ENCODE measurements at places on chromosomes 16 and 17.

DNA sequence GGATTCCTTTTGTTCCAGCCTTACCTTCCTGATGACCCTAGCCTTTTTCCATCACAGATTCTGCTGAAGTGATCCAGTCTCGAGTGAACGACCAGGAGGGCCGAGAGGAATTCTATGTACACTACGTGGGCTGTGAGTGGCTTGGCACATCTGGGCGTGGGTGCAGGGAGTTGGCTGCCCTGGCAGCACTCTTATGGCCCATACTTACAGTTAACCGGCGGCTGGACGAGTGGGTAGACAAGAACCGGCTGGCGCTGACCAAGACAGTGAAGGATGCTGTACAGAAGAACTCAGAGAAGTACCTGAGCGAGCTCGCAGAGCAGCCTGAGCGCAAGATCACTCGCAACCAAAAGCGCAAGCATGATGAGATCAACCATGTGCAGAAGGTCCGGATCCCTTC lies 2.7 kb downstream of the KAT8 start:
- DNase-seq: no peak

DNA sequence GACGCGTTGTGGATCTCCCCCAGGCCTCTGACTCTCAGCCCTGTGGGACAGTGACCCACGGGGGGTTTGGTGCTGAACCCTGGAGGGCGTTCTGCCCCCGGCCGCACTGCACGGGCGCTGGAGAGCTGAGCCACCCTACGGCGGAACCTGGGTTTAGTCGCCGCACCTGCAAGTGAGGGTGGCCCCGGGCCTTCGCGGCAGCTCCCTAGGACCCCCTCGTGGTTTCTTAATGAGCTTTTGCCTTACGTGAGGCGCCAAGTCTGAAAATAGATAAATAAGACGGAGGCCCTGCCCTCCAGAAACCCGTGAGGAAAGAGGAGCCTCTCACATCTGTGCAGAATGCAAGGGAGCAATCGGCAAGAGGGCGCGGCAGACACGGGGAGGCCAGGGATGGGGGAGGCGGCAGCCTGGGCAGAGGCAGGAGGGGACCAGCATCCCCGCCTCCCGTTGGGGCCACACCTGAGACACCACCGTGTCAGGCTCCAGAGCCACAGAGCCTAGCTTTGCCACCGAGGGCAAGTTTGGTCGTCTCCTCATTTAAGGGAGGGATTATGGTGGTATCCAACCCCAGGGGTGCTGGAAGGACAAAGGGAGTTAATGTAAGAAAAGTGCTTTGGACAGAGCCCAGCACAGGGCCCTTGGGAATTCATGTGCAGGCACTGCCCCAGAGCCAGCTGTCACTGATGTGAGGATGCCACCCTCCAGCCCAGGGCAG lies 153.2 kb upstream of the CHMP6 start:
- no peak for DNase-seq

DNA sequence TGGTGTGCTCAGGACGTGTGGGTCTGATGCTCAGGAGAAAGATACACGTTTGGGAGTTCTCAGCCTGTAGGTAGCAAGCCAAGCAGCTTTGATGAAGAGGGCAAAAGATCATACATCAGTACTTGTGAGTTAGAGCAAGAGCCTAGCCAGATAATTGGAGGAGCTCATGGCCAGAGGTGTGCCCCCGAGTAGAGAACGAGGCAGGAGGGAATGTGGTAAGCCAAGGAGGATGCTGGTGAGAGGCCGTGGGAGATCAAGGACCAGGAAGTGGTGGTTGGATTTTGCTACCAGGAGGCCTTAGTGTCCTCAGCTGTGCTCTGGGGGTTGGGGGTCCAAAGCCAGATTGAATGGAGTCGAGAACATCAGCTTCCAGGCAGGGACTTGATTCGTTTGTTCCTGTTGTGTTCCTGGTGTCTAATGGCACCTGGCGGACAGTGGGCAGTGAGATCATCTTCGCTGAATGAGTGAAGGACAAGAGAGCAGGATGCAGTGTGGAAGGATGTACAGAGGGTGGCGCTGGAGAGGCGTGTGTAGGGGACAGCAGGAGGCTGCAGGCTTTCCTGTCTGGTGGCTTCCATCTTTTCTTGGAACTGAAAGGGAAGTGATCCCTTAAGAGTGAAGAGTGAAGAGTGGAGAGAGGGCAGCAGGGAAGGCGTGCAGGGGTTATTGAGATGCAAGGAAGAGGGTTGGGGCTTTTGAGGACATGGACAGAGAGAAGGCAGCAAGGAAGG lies 11.6 kb downstream of the FBXL19 start:
- peak; percentile 51 for DNase-seq

GRCh38 chr17:70523426-70523825 lies 354.1 kb downstream of the KCNJ2 start:
- no peak for DNase-seq

- no peak for DNase-seq
Measured at GRCh38 chr16:3536851-3537250, 36.0 kb downstream of the CLUAP1 start.

- DNase-seq: no peak
Measured at GRCh38 chr17:79992649-79993389, 42.9 kb downstream of the TBC1D16 start.

- DNase-seq: no peak
Measured at GRCh38 chr16:7997966-7998365, 592.3 kb downstream of the TMEM114 start.

GRCh38 chr17:76541739-76542454 lies 2.1 kb downstream of the PRCD start:
- DNase-seq: no peak

GRCh38 chr16:82033006-82033405 lies 2.0 kb upstream of the HSD17B2 start:
- no peak for DNase-seq

- DNase-seq: no peak
Measured at GRCh38 chr16:78877114-78877655, 723.4 kb downstream of the MAF start.

GRCh38 chr17:79789943-79790804 lies 6.7 kb downstream of the CBX8 start:
- peak; percentile 31 for DNase-seq

- no peak for DNase-seq
Measured at GRCh38 chr17:75266316-75267152, 4.5 kb downstream of the MIF4GD start.

DNA sequence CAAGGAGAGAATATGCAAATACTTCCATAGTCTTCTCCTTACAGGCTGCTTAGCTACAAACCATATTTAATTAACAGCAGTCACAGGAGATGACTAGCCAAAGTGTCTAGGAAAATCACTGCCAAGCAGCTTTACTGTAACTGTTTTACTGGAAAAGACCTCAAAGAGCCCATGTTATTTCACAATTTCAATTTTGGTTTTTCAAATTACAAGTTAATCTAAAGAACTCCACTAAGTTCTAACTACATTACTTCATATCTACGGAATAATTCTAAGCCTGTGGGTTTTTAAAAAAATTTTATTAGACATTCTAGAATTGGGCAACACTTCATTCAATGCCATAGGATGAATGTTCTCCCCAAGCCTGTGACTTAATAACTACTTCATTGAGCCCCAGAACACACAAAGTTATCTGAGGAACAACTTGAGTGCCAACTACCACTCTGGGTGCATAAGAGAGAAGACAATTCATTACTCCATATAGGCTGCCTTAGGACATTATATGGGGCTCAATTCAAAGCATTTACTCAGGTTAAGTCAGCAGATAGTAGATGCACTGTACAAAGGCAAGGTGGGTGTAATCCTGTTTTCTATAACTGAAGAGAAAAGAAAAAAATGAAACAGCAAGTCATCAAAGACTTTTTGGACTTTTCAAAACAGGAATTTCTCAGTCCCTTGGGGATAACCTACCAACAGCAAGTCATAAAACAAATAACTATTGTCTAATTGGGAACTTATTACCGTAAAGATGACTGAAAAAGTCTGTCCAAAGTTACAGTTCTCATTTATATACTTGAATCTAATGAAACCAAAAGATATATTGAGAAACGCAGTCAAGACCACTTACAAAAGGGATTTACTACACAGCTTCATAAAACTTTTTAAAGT lies 33.0 kb downstream of the STAT3 start:
- DNase-seq: no peak

- no peak for DNase-seq
Measured at GRCh38 chr17:67411397-67411796, 34.3 kb downstream of the PITPNC1 start.

DNA sequence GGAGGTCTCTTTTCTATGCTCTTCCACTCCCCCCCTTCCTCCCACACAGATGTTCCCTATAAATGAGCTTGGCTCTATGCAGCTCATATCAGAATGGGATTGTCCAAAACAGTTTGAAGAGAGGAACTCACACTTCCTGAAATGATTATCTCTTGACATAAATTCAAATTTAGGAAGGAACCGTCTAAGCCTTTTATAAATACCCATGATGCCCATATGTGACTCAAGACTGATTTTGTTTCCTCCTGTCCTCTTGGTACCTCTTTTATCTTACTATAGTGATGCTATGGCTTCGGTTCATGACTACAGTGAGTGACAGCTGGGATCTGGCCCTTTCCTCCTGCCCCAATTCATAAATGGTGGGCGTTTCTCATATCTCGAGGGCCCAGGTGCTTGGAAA lies 16.6 kb upstream of the TERF2 start:
- DNase-seq: no peak

- DNase-seq: no peak
Measured at GRCh38 chr17:20703781-20704180, 124.3 kb downstream of the CDRT15L2 start.

DNA sequence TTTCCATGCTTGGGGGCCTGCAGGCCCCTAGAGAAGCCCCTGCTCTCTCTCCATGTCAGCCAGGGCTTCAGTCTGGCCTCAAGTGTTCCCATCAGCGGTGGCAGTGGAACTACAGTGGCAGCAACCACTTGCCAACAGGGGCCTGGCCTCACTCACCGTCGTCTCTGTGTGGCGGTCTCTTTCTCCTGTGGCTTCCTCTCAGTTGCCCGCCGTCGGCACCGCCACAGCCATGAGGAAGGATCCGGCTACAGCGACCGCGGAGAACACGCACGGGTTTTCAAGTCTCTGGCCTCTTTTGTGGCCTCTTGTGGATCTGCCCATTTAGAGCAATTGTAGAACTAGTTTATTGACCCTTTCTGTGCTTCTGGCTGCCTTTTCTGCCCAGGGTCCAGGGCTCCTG lies 8.5 kb downstream of the ARMC7 start:
- DNase-seq: no peak

DNA sequence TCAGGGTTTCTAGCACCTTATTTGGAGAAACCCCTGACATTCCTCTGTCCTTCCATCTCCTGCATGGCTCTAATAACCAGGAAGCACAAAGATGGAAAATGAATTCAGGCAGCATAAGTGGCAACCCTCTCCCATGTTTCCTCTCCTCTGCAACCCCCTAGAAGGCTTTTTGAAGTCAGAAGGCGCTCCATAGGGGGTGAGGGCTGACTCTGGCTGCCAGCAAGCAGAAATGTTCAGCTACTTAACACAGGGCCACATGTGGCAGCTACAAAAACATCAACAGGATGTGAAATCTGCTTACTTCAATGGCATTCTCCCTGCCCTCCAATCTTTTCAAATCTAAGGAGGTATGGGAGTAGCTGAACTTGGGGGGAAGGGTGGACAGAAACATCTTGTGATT lies 55.2 kb upstream of the IRX5 start:
- DNase-seq: no peak

DNA sequence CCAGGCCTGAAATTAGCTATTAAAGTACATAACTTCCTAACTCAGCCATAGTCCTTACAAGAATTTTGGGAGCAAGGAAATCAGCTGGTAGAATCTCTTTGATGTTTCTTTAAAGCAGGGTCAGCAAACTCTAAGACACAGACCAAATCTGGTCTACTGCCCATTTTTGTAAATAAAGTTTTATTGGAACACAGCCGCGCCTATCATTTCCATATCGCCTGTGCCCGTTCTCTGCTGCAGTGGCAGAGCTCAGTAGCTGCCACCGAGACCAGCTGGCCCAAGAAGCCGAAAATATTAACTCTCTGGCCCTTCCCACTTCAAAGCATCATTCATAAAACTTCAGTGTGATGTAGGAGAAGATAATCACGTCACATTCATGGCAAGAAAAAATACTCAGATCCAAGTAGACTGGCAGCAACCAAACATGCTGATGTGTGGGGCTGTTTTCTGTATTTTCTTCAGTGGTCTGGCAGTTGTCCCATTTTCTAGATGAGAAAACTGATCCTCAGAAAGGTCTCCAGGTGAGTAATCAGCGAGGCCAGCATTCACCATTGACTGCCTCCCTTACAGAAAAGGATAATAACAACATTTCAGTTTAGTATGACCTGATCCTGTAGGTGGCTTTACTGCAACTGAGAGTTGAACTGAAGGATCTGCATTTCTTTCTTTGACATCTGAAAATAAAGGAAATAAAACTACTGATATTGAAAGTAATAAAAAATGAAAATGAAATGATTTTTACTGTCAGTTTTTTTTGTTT lies 18.0 kb upstream of the HSBP1 start:
- DNase-seq: no peak

DNA sequence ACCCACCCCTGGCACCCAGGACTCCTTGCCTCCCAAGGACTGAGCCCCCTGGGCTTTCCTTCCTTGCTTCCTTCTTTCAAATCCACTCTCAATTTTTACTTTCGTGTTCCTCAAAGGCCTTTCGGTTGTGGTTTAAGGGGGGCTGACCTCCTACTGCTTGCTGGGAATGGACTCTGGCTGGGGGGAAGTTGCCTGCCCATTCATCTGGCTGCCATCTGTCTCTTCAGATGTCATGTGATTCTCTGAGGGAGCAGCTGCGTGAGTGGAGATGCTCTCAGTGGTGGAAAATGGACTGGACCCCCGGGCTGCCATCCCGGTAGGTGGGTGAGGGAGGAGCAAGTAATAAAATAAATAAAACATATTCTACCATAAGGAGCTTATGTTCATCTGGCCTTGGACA lies 93.8 kb upstream of the RPRML start:
- no peak for DNase-seq

DNA sequence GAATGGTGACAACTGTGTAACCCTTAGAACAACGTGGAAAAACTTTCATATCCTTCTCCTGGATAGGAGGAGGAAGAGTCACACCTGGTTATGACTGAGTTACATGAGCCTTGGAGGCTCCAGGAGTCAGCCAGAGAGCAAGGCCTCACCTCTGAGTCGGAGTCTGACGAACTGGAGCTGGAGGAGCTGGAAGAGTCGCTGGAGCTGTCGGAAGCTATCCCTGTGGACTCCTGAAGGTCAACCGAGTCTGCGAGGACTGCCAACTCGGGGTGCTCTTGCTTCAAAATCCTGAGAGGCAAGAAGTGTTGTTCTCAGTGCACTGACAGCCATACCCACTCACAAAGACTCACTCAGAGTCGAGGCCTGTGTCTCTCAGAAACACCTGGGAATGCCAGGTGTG lies 6.2 kb downstream of the JMJD6 start:
- no peak for DNase-seq

- no peak for DNase-seq
Measured at GRCh38 chr16:52548261-52549010, 1.5 kb upstream of the TOX3 start.

- DNase-seq: no peak
Measured at GRCh38 chr16:54694651-54695050, 236.0 kb upstream of the IRX5 start.

- peak; percentile 75 for DNase-seq
Measured at GRCh38 chr17:78383725-78384471, 5.4 kb downstream of the PGS1 start.
